ENCODE measurements at places on chromosomes 3 and 15. TPM values are rescaled to one million over a fixed set of nuclear protein-coding genes. Genes with fewer than 3 reads are reported as not detected.

PP2D1 gene
- not detected for total RNA-seq

FBXW12 gene
- total RNA-seq: not detected

SOX14 gene
- total RNA-seq: not detected

CMTM8 gene
- total RNA-seq: not detected

RARRES1 gene
- total RNA-seq: 0.16 TPM

IGSF10 gene
- total RNA-seq: 0.05 TPM

GALNT15 gene
- total RNA-seq: not detected

ETV5 gene
- 10.6 TPM for total RNA-seq
